Activated T-helper 1 cell treated with anti-CD3 and anti-CD28 coated beads, Interleukin-2, amount 50 U/mL, for 16 hours (primary cell): ENCODE measurements at places on chromosomes 5 and 9.

GRCh38 chr5:39430461-39430860 lies 5.7 kb upstream of the DAB2 start:
- DNase-seq: no peak

DNA sequence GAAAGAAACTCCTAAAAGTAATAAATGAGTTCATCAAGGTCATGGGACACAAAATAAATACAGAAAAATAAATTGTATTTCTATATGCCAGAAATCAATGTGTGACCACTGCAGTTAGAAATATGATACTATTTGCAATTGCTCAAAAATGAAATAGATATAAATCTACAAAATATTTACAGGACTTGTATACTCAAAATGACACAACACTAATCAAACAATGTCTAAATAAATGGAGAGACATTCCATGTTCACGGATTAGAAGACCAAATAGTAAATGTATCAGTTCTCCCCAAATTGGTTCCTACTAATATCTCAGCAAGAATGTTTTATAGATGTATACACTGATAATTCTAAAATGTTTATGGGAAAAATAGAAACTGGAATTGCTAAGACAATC lies 345.3 kb downstream of the NR2F1-AS1 start:
- no peak for DNase-seq

DNA sequence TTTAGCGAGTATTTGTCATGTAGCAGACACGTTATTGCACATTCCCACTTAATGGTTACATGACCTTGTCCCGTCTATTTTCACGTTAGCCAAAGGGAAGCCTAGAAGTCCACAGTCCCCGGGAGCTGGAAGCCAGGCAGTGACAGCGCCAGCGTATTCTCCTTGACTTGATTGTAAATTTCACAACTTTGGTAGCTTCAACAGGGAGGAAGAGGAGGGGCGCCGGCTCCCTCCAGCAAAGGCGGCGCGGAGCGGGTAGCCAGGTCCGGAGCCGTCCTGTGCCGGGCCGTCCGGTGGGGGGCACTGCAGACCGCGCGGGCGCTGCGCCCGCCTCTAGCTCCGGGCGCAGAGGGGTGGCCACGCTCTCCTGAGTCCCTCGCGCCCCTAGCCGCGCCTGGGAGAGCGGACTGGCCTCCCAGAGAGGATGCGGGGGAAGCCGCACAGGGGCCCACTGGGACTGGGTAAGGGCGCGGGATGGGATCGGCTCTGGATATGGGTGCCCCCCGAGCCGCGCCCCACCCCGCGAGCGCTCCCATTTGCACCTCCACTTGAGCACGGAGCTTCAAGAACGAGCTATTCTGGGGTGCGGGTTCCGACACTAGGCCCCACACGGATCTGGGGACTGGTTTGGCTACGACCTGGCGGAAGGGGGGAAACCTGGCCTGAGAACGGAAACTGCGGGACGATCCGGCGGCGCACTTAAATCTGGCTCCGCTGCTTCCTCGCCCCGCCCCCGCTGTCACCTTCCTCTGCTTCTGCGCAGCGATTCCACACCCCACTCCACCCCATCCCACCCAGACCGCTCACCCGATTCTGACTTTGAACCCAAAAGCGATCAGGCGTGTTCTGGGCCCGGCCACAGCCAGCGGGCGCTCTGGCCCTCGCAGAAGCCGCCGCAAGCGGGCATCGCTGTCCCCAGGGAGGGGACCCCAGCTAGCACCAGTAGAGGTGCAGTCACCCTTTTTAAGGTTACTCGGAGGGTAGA lies 23.8 kb downstream of the KLF4 start:
- no peak for DNase-seq

DNA sequence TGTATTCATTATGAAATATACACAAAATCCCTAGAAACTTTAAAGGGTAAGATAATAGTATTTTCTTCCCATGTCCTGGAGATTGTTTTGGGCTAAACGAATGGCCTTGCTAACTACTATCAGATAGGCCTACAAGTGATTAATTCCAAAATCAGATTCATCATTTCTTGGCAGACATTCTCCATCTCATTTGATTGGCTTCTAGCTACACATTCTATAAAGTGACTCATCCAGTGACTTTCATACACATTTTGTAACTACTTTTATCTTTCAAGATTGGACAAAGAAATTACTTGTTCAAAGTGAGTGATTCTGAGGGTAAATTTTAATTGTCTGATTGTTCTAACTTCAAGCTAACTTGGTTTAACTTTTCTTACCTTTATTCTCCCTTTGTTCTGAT lies 93.3 kb downstream of the RAPGEF6 start:
- DNase-seq: no peak

DNA sequence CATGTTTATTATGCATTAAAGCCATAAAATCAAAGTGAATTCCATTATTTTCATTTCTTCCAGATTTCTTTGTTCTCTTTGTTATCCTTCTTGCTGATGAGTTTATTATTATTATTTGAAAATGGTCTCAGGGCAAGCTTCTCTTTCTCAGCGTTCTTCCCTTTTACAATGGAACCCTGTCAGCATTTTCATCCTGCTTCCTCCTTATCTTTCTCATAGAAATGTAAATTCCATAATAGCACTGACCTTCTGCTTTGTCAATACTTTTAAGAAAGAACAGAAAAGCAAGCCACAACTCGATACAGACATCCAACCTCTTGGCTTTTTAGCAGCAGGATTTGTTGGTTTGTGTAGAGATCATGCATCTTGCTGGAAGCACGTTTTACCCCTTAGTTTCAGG lies 114.0 kb upstream of the BASP1 start:
- DNase-seq: no peak

DNA sequence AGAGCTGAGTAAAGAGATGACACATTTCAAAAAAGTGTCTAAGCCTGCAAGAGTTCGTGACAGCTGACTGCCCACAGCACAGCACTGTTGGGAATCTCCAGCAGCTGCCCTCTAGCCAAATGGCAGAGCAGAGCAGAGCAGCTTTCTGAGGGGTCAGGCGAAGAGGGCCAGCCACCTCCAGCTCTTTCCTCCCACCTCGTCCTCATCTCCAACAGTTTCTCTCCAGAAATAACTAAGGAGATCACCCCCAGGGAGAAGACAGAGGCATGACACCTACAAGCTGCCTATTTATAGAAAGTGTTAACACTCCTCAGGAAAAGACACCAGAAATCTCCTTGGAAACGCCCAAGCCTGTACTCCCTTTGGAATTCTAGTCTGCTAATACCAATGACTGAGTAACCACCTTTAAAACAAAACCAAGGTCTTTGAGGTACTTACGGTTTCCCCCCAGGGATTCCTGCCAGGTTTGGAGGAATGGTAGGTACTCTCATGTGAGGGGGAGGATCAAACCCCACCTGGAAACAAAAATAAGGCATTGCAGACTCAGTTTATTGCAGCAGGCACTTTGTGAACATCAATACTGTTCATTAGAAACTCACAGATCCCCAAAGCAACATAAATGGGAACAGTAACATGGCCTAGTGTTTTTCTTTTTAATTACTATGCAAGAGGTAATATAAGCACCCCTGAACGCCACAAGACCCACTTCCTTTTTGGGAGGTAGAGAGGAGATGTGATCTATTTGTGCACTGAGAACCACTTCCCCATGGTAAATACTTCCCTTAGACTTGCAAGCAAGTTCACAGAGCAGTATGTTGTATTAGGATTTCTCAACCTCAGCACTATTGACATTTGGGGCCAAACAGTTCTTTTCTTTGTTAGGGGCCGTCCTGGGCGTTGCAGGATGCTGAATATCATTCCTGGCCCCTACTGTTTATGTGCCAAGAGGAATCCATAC lies 79.3 kb downstream of the TLE1 start:
- DNase-seq: no peak

DNA sequence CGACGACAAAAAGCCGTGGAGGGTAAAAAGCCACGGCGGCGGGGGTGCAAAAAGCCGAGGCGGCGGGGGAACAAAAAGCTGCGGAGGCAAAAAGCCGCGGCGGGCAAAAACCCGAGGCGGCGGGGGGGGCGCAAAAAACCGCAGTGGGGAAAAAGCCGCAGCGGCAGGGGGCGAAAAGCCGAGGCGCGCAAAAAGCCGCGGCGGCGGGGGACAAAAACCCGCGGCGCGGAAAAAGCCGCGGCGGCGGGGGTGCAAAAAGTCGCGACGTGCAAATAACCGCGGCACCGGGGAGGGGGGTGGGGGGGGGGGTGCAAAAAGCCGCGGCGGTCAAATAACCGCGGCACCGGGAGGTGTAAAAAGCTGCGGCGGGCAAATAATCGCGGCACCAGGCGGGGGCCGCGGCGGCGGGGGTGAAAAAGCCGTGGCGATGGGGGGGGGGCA lies 511.5 kb downstream of the FOXD4L5 start:
- DNase-seq: no peak

DNA sequence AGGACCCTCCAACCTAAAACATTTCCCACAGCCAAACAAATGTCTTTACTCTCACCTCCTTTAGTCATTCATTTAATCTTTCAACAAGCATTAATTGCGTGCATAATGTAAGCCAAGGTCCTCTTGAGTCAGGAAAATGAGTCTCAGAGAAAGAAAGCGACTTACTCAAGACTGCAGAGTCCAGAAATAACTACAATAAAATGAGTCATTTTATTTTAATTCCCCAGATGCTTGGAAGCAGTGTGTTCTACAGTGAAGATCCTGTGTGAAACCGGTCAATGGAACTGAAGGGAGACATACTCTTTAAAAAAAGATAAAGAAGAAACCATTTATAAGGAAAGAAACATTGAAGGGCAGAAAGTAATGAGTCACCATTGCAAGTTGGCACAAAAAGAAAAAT lies 513.7 kb downstream of the CDK5RAP2 start:
- no peak for DNase-seq

DNA sequence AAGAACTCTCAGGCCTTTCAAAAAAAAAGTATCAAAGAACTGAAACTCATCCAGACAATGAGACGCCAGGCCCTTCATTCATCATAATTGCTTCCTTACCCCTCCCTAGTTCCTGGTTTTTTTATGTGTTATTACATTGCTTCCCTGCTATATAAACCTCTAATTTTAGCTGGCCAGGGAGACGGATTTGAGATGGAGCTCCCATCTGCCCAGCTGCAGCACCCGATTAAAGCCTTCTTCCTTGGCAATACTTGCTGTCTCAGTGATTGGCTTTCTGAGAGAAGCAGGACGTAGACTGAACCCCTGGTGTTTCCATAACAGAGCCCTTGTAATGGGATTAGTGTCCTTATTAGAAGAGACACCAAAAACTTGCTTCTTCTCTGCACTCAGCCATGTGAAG lies 62.4 kb downstream of the BARX1 start:
- no peak for DNase-seq

GRCh38 chr9:104286799-104287198 lies 192.7 kb downstream of the SMC2 start:
- DNase-seq: no peak

GRCh38 chr5:3384531-3384930 lies 211.1 kb upstream of the IRX1 start:
- DNase-seq: no peak

GRCh38 chr5:171433352-171433698 lies 13.9 kb downstream of the FGF18 start:
- DNase-seq: no peak

- DNase-seq: no peak
Observed at GRCh38 chr5:149019679-149020078, 43.2 kb downstream of the SH3TC2 start.

DNA sequence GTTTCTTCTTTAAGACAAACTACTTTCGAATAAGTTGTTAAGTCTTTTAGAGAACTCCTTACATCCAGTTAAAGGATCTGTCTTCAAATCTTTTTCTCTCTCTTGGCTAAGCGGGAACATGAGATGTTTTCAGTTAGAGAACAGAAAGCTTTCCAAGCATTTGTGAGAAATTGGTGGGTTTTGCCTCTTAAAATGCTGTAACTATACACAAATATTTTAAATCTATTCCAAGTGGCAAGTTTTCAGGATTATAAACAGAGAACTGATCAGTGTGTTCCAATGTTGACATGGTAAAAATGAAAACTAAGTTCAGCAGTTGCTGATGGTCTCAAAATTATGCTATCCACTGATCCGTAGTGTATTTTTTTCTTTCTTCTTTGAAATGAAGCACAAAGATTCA lies 100.4 kb downstream of the EBF1 start:
- DNase-seq: no peak

GRCh38 chr5:121841892-121842291 lies 9.8 kb upstream of the FTMT start:
- no peak for DNase-seq

- no peak for DNase-seq
Observed at GRCh38 chr5:55758231-55758630, 20.4 kb downstream of the DDX4 start.

DNA sequence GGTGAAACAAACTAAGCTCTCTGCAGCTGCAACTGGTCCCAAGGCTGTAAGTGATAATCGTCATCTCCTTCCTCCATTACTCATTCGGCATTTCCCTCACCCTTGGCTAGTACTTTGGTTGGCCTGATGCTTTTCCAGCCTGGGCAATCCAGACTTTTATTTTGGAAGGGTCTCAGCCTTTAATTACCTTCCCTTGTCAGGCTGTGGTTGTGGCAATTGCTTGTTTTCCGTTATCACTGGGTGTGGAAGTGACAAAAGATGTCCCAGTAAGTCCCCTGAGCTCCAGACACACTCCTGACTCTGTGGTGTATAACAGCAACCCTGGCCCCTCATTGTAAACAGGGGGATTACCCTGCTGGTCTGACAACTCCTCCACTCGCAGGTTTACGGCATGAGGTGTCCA lies 6.3 kb upstream of the FAF2 start:
- DNase-seq: no peak

DNA sequence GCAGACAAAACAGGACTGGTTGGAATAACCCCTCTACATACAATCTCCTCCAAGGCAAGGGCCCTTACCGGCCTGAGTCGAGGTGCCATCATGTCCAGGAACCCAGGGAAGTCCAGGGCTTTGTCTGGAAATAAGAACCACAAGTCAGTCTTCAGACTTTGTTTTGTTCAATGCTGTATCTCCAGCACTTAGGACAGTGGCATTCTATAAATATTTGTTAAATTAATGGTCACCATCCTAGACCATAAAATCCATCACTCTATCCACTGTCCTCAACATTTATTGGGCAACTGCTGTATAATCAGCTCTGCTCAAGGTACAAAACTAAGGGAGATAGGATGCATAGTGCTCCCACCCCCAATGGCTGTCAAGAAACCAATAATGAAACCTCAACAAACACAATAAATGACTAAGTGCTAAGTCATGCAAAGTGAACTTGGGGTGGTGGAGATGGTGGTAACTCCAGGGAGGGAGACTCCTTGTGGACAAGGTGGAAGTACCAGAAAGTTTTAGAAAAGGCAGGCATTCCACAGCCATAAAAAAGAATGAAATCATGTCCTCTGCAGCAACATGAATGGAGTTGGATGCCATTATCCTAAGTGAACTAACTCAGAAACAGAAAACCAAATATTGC lies 5.0 kb downstream of the RELL2 start:
- DNase-seq: no peak

- no peak for DNase-seq
Observed at GRCh38 chr9:86557063-86557766, 203.0 kb upstream of the TUT7 start.

- no peak for DNase-seq
Observed at GRCh38 chr5:80763211-80763610, 108.4 kb upstream of the DHFR start.
